ENCODE measurements at places on chromosomes 3 and 15. TPM values are rescaled to one million over a fixed set of nuclear protein-coding genes. Genes with fewer than 3 reads are reported as not detected.

The CCDC191 gene
- 4.3 TPM for total RNA-seq

The CFAP100 gene
- total RNA-seq, result not detected

The TGM4 gene
- not detected for total RNA-seq

The PLSCR2 gene
- not detected for total RNA-seq

The SLC12A1 gene
- total RNA-seq, result not detected

The GPR62 gene
- 0.10 TPM for total RNA-seq

The ANAPC13 gene
- 29.6 TPM for total RNA-seq

The CCDC51 gene
- 1.4 TPM for total RNA-seq

The SAMD7 gene
- total RNA-seq, result not detected

The CELSR3 gene
- 2.6 TPM for total RNA-seq

The C3orf33 gene
- 2.3 TPM for total RNA-seq

The TMEM89 gene
- 0.42 TPM for total RNA-seq

The MOBP gene
- total RNA-seq, result 0.10 TPM

The RBP2 gene
- not detected for total RNA-seq

The FGF12 gene
- total RNA-seq, result under 0.01 TPM

The ASB7 gene
- 23.5 TPM for total RNA-seq

The TMEM42 gene
- 3.7 TPM for total RNA-seq
